ENCODE measurements at places on chromosomes 4 and X.

- DNase-seq = peak; percentile 55
Observed at GRCh38 chr4:170089668-170090351, at the start of gene AADAT. AADAT (minus strand) TSS chr4:170089956; CDS start chr4:170089690, 266 bp downstream.

DNA sequence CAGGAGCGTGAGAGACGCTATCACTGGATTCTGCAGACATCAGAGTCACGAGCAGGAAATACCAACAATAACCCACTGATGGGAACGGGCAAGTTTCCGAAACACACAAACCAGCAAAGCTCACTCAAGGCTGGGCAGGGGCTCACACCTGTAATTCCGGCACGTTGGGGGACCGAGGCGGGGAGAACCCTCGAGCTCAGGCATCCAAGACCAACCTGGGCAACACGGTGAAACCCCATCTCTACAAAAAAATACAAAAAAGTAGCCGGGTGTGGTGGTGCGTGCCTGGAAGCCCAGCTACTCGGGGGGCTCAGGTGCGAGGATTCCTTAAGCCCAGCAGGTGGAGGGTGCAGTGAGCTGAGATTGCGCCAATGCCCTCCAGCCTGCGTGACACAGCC lies 17.2 kb upstream of the GTPBP6 start:
- no peak for DNase-seq

DNA sequence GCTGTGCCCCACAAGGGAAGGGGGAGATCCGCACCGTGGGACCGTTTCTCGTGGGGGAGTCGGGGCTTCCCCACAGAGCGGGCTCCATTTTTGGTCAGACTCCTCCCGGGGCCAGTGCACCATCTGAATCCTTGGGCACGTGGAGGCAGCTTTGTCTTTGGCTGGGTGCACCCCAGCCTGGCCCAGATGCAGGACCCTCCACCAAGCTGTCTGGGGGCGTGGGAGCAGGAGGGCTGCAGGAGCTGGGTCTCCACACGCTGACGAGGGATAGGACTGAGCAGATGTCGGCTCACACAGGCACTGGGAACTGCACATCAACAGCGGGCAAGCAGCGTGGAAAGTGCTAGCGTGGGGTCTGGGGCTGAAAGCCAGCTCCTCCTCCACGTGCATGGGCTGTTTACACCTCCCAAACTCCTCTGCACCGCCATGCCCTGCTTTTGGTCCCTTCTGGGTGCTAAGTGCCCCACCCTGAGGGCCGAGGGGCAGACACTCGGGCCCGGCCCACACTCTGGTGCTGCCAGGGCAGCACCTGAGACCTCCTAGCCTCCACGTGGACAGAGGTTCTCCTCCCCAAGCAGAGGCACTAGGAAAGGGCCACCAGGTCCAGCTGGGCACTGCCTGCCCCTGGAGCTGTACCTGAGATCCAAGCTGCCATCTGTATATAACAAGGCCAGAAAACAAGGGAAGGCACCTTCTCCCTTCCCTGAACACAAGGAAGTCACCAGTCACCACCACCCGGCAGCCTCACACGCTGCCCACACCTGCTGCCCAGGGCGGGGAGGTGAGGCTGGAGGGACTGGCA lies 13.8 kb downstream of the DGKQ start:
- no peak for DNase-seq

- no peak for DNase-seq
Observed at GRCh38 chr4:155620637-155621036, 46.0 kb upstream of the GUCY1A1 start.

Measured in amygdala (tissue), 56 donors.